ENCODE measurements at places on chromosomes 3 and 15. TPM values are rescaled to one million over a fixed set of nuclear protein-coding genes. Genes with fewer than 3 reads are reported as not detected.

Gene NRG4
- total RNA-seq, result 1.0 TPM

Gene SRP14
- total RNA-seq, result 168 TPM

- no peak for DNase-seq
Measured at GRCh38 chr3:115551016-115551415, 72.3 kb upstream of the GAP43 start.

DNA sequence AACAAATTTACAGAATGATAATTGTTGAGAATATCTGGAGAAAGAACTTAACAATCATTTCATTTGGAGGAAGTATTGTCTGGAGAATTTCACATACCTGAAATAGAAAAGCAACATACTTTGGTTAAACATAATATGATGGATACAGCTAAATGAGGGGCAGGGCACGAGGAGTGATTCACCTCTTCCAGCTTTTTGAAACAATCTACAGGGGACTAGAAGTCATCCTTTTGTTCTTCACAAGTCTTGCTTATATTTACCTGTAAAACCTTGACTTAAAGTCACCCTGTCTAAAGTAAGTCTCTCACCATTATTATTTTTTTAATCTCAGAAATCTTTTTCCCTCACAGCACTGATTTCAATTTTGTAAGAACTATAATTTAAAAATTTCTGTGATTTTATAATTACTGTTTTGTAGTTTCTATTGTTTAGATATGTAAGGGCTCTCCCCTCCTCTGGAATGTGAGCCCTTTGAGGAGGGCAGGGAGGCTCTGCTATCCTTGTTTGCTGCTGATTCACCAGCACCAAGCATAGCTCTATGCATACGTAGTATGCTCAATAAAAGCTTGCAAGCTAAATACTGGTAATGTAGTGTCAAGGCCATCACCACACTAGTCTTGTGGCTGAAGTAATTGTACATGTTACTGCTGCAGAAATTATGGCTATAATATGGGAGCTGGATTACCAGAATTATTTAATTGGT lies 193.9 kb upstream of the THRB start:
- DNase-seq, result no peak

Gene REC114
- not detected for total RNA-seq

- DNase-seq, result no peak
Measured at GRCh38 chr3:61631108-61631769, 69.9 kb downstream of the PTPRG start.

- DNase-seq, result no peak
Measured at GRCh38 chr3:170467571-170468147, 49.0 kb downstream of the CLDN11 start.

DNA sequence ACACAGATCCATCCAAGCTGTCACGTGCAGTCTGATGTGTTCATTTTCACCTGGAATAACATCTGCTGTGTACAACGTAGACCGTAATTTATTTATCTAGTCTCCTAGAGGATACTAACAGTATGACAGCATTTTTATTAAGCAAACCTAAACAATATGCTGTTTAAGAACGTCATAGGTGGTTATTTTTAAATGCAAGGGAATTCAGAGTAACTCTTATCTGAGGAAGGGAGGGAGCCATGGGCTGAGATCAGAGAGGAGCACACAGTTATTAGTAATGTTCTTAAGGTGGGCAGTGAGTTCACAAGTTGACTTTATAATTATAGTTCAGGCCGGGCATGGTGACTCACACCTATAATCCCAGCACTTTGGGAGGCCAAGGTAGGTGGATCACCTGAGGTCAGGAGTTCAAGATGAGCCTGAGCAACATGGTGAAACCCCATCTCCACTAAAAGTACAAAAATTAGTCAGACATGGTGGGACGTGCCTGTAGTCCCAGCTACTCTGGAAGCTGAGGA lies 193.6 kb downstream of the UACA start:
- peak; percentile 44 for DNase-seq

- no peak for DNase-seq
Measured at GRCh38 chr3:121844892-121845291, 9.9 kb downstream of the EAF2 start.

DNA sequence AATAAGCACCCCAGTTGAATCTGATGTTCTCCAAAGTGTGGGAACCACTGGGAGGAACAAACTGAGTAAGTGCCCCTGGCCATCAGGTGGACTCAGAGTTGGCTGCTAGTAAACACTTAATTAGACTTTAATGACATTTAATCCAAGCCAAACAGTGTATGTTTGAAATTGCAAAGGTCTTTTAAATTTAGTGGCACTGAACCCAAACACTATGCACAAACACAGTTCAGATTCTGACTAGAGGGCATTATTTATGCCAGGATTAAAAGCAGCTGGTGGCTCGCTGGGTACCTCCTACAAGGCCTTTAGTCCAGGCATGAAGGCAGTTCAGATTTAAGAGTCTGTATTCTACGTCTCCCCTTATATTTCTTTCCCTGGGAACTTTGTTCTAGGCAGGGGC lies 264.8 kb downstream of the CLSTN2 start:
- DNase-seq, result no peak

DNA sequence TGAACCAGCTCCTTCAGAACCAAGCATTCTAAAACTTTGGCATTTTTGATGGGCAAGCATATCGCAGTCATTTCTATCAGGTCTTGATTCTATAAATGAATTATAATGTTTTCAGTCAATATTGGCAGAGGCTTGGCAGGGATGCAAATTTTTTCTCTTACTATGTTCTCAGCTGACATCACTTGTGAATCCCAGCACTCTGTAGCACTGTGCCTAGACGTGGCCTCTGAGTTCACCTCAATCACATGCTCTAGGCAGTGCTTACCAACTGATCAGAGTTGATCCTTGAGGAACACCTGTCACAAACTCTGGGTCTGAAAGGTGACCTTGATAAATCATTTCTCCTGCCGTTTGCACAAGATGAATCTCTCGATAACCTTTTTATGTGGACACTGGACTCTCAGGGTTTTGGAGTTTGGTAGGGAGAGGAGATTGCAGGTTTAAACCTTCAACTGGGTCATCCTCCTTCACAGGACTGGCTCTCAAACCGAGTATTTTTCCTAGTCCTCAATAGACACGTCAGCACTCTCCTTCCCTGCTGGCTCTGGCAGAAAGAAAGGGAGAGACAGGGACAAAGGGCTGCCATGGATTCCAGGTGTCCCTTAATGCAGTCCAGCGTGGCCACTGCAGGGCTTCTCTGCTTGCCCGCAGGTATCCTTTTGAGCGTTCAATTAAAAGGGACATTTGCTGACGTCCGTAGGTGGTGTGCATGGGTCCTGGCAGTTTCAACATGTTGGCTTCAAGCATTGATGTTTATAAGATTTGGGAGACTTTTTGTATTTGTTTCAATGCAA lies 222.3 kb upstream of the CMC1 start:
- no peak for DNase-seq

Gene HCN4
- total RNA-seq, result 1.7 TPM

Gene DCUN1D1
- 46.9 TPM for total RNA-seq

GRCh38 chr3:65552434-65552833 lies 486.3 kb downstream of the MAGI1 start:
- no peak for DNase-seq

- DNase-seq, result no peak
Measured at GRCh38 chr15:86877171-86877631, 797.5 kb downstream of the AGBL1 start.

GRCh38 chr3:77171026-77171425 lies 131.1 kb downstream of the ROBO2 start:
- DNase-seq, result no peak

- DNase-seq, result no peak
Measured at GRCh38 chr3:142680710-142681109, 43.1 kb upstream of the TRPC1 start.

Gene GOLGA6A
- total RNA-seq, result 0.39 TPM

DNA sequence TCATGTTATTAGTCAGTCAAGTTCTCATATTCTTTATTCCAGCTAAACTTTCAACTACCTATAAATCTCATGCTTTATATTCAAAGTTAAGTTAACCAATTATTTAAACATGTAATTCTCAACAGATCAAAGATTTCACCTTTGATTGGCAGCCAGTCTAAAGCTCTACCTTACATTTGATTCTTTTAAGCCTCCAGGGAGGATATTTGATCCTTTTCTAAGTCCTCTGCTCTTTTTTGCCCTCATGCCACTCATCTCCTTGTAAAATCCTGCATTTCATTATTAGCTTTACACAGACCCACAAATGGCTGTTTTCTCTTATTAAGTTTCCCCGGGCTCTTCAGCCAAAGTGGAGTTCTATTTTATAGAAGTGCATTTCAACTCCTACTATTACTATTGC lies 134.1 kb downstream of the NLGN1 start:
- no peak for DNase-seq

DNA sequence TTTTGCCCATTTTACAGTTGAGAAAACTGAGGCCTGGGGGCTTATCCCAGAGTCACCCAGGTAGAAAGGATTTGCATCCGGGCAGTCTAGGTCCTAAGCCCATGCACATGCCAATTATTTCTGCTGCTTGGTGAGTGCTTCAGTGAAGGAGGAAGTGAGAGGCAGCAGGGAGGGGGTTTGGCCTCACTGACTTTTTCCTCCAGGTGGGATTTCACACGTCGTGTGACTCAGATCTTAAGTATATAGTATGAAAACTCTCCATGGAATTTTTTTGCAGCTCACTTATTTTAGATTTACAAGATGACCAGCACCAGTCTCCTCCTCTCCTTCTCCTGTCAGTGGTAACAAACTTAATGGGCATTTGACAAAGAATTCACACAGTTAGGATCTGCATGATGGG lies 4.6 kb downstream of the ITGA11 start:
- DNase-seq, result no peak

GRCh38 chr3:11542551-11542950 lies 101.2 kb downstream of the VGLL4 start:
- no peak for DNase-seq

GRCh38 chr3:49013738-49014660 lies 4.4 kb downstream of the DALRD3 start:
- DNase-seq, result no peak

- DNase-seq, result peak; percentile 62
Measured at GRCh38 chr3:176514297-176514696, 683.0 kb downstream of the TBL1XR1 start.

Gene CYP1A2
- not detected for total RNA-seq

Gene DPPA4
- total RNA-seq, result 0.27 TPM

- no peak for DNase-seq
Measured at GRCh38 chr3:174958671-174959328, 99.7 kb downstream of the NAALADL2 start.

DNA sequence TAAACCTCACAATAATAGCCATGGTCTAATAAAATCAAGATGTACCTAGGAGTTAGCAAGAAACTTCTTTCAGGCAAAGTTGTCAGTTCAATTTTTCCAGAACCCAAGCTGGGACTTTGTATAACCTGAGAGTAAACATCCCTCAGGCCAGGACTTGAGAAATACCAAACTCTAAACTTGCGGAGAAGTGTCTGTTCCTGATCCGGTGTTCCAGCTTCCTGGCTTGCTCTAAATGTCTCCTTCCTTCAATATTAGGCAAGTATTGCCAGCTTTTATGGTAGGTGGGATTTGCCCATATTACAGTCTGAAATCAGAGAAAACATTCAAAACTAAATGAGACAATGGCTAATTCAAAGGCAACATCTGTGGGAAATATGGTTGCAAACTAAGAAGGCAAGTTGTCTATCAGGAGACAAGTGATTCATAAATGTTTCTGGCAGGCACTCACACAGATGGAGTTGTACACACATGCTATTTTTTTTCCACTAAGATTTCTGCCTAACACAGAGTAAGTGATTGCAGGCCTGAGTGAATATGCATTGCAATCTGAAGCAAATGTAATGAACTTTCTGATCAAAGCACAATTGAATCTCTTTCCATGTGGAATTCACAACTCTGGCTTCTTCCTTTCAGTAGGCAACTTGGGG lies 88.3 kb upstream of the COL8A1 start:
- DNase-seq, result no peak

DNA sequence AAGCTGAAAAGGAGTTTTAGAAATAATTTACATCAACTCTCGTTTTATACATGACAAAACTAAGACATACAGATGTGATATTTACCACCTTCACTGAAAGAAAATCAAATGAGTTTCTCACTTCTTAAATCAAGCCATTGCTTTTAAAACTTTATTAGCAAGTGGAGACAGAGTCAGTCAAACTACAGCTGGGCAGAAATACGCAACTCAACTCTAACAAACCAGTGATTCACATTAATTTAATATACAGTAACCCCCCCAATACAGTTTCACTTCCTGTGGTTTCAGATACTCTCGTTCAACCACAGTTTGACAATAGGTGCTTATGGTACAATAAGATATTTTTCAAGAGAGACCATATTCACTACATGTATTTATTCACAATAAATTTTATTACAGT lies 477.1 kb downstream of the MAGI1 start:
- DNase-seq, result no peak

DNA sequence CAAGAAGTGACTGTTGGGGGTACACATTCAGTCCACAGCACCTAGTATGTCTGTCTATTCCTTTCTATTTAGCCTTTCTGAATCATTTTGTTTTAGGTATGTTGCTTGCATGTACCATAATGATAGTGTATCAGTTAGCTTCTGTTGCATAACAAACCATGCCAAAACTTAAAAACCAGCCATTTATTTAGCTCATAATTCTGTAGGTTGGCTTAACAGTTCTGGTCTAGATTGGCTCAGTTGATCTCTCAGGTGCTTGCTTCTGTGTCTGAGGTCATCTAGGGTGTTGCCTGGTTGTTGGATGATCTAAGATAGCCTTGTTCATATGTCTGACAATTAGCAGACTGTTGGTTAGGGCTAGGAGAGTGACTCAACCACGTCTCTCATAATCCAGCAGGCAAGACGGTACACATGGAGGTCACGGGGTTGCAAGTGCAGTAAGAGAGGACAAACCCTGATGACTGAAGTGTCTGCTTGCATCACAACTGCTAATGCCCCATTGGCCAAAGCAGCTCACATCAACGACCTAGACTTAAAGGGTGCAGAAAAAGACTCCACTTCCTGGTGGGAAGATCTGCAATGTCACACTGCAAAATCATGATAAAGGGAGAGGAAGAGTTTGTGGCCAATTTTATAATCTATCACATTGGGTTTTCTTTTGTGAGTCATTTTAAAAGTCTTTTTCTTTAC lies 6.8 kb upstream of the PDCD6IP start:
- DNase-seq, result no peak

GRCh38 chr3:192108820-192109219 lies 618.5 kb downstream of the FGF12 start:
- DNase-seq, result no peak

DNA sequence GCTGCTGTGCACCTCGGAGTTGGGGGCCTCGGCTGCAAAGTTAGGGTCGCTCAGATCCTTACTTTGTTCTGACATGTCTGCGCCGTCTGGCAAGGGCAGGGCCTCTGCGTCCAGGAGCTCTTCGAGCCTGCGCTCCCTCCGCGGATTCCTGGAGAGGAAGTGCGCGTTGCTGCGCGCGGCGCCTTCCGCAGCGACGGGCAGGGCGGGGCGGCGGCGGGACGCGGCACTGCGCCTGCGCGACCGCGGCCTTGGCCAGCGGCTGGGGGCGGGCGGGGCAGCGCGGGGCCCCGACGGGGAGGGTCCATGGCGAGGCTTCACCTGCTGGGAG lies at the start of gene NDN:
NDN (minus strand) TSS at position 163 of the 328 bp plus-strand sequence; CDS start at position 75, 88 bp downstream.
- no peak for DNase-seq

Gene KBTBD13
- not detected for total RNA-seq

DNA sequence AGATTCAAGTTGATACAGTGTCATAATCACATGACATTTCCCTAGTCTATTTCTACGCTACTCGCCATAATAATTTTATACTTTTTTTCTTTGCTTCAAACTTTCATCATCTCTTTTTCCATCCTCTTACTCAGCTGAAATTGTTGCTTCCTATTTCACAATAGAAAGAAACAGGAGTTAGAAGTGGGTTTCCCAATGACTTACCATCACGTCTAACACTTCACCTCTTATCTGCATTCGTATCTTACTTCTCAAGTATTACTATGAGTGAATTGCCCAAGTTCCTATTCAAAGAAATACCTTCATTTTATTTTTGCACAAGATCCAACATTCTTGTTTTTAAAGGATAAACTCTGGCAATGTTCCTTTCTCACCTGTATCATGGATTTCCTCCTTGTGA lies 1539.9 kb downstream of the SI start:
- no peak for DNase-seq

Gene GOLGA6L25
- not detected for total RNA-seq

All from HCT116 (cell line).